ENCODE measurements at places on chromosomes 3 and 15.

GRCh38 chr3:183518491-183519251 lies 36.8 kb downstream of the KLHL6 start:
- no peak for DNase-seq

GRCh38 chr3:46484388-46484787 lies 13.4 kb upstream of the RTP3 start:
- DNase-seq = no peak

- no peak for DNase-seq
These were observed at the start of gene ADAMTS9 for GRCh38 chr3:64687781-64688604. Gene ADAMTS9 (minus strand): TSS chr3:64688000. CDS start chr3:64687657, 343 bp downstream.

GRCh38 chr3:152595975-152596821 lies 238.7 kb upstream of the P2RY1 start:
- DNase-seq = no peak

GRCh38 chr15:75225951-75226732 lies 24.5 kb downstream of the C15orf39 start:
- no peak for DNase-seq

DNA sequence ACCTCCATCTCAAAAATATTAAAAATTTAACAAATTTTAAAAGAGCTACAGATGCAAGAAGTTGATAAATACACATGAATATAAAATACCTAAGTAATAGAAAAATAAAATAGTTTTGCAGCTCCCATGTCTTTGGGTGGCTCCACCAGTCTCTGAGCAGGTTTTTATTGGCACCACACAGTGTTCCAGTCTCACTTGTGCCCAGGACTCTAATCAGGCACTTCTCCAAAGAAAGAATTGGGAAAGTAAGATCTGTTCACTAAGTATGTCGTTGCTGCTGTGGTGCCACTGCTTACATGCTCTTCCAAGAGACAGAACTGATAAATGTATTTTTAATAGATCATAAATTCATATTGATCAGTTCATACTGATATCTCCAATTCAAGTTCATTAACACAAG lies 92.5 kb upstream of the ABI3BP start:
- no peak for DNase-seq

- no peak for DNase-seq
These were observed 4.6 kb upstream of the RUVBL1 start for GRCh38 chr3:128128251-128128650.

GRCh38 chr3:31661286-31661685 lies 128.6 kb downstream of the STT3B start:
- no peak for DNase-seq

GRCh38 chr3:88807491-88808105 lies 299.8 kb upstream of the EPHA3 start:
- no peak for DNase-seq

DNA sequence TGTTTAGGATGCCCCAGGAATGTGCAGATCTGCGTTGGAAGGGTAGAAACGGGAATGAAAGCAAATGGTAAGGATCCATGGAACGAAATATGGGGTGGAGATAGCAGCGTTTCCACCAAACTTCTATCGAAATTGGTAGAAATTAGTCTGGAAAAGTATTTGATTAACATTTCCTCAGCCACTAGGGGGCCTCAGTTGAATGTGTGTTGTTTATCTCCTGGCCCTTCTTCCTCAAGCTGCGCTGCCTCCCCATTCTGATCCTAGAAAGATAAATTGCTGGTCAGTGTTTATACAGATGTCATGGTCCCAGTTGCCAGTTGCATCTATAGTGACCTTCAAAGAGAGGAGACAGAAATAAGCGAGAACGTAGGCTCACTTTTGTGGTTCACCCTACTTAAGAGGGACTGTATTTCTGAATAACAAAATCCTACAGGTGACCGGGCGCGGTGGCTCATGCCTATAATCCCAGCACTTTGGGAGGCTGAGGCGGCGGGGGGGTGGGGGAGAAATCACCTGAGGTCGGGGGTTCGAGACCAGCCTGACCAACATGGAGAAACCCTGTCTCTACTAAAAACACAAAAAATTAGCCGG lies 457.1 kb downstream of the SQOR start:
- DNase-seq = no peak

DNA sequence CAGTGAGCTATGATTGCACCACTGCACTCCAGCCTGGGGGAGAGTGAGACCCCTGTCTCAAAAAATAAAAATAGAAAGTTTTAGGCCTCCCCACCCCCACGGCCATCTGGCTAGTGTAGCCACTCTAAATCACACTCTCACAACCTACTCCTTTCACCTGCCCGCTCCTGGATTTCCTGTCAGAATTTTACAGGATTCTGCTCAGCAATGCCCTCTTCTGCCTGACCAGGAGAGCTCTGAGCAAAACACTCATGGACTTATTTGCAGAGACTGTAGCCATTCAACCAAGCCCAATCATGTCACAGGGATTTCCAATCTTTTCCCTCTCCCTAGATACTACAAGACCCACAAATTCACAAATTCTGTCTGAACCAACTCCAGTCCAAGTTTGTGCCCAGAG lies 242.6 kb upstream of the TPRG1 start:
- no peak for DNase-seq

GRCh38 chr3:177196456-177197040 lies 734 bp downstream of the TBL1XR1 start:
- DNase-seq = peak; percentile 13

DNA sequence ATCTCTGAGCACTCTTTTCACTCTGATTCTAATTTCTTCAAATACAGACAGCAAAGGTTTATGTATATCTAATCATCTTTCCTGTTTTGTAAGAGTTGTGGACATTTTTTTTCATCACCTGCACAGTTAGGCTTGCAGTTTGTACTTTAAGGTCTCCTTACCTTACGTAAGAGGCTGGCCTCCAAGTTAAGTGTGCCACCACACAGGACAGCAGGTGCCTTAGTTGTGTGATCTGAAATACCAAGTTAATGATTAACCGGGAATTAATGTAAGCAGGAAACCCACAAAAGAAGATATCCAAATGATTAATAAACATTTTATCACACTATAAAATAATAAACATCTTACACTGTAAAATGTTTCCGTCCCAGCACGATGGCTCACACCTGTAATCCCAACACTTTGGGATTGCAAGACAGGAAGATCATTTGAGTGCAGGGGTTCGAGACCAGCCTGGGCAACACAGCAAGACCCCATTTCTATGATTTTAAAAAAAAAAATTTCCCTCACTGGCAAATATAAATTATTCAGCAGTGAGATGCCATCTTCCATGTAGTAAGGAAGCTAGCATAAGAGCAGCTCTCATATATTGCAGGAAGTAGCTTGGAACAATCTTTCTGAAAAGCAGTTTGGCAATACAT lies 87.7 kb upstream of the LIMD1 start:
- no peak for DNase-seq

GRCh38 chr3:81544385-81544784 lies 217.1 kb downstream of the GBE1 start:
- no peak for DNase-seq
